ENCODE measurements at places on chromosomes 12 and 14. TPM values are rescaled to one million over a fixed set of nuclear protein-coding genes. Genes with fewer than 3 reads are reported as not detected.

Gene ARMH4
- 9.0 TPM for total RNA-seq

Gene TULP3
- total RNA-seq = 4.0 TPM

Gene CCDC175
- total RNA-seq = not detected

Gene PPM1A
- 103 TPM for total RNA-seq

Gene MYF6
- 0.23 TPM for total RNA-seq

Gene GNS
- total RNA-seq = 108 TPM

Gene TAS2R19
- 0.25 TPM for total RNA-seq

Gene CDH24
- 1.7 TPM for total RNA-seq

Gene OR4L1
- total RNA-seq = not detected

Gene KRT3
- total RNA-seq = not detected

Gene BLOC1S1
- 98.0 TPM for total RNA-seq

Gene WASHC4
- 25.8 TPM for total RNA-seq

Gene NKX2-1
- not detected for total RNA-seq

Gene ZNF641
- 16.2 TPM for total RNA-seq

Gene TNFAIP2
- total RNA-seq = 28.1 TPM

Gene MMP19
- total RNA-seq = 0.94 TPM

Gene FAM186B
- 0.86 TPM for total RNA-seq

Gene MANSC1
- total RNA-seq = 8.9 TPM

Gene LIN7A
- total RNA-seq = 14.6 TPM

Gene GPR84
- not detected for total RNA-seq

Gene KLRB1
- not detected for total RNA-seq

Gene TC2N
- total RNA-seq = 2.6 TPM

Gene RHEBL1
- 0.23 TPM for total RNA-seq

Gene PDZRN4
- 0.21 TPM for total RNA-seq

Gene MIP
- not detected for total RNA-seq

Gene ARL1
- 95.3 TPM for total RNA-seq

Gene EMP1
- total RNA-seq = 99.4 TPM

Gene CCDC77
- 4.4 TPM for total RNA-seq

Gene CLEC2A
- not detected for total RNA-seq

Gene TCL1B
- not detected for total RNA-seq

Gene RASSF9
- total RNA-seq = 6.0 TPM

Gene HOXC10
- total RNA-seq = not detected

Gene HSPB8
- total RNA-seq = 421 TPM

Gene PIWIL1
- not detected for total RNA-seq

Gene ASB2
- 85.7 TPM for total RNA-seq

Gene RFX4
- not detected for total RNA-seq

Gene HIP1R
- total RNA-seq = 17.9 TPM

Gene RDH11
- total RNA-seq = 15.0 TPM

Gene C14orf180
- 55.0 TPM for total RNA-seq

Gene TRAFD1
- total RNA-seq = 14.7 TPM

Gene DGLUCY
- total RNA-seq = 200 TPM

Gene TAS2R50
- 0.69 TPM for total RNA-seq

Gene AQP5
- 0.52 TPM for total RNA-seq

Gene SLC25A47
- total RNA-seq = not detected

Gene PAPLN
- 2.6 TPM for total RNA-seq

Gene PLEK2
- total RNA-seq = 0.74 TPM

Gene FSCB
- total RNA-seq = not detected

Gene PLD4
- 0.78 TPM for total RNA-seq

Gene SCFD1
- total RNA-seq = 49.1 TPM

Gene NOXRED1
- total RNA-seq = 0.15 TPM

Gene LMNTD1
- total RNA-seq = not detected

Gene DEGS2
- total RNA-seq = not detected

Gene NGB
- not detected for total RNA-seq

Gene BIN2
- total RNA-seq = 2.1 TPM

Gene KCNH5
- not detected for total RNA-seq

Gene TAS2R42
- total RNA-seq = not detected

Gene LTB4R2
- 2.4 TPM for total RNA-seq
